AML-193 (cell line): ENCODE measurements at places on chromosomes 3 and 15.

DNA sequence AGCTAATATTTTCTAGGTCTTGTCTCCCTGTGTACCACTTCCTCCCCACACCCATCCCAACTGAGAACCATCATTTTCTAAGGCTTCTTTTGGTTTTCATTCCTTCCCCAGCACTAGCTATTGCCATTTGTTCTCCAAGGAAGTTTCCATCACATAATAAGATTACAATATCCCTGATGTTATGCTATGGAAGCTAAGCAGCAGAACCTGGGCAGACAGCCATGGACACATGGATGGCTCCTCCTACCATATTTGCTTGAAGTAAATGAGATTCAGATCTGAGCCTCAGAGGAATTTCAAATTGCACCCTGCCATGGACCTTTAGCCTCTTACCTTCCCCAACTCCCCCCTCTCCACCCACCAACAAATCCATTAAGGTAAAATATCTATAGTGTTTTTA lies 31.5 kb downstream of the GASK1A start:
- DNase-seq = no peak

- DNase-seq = peak; percentile 55
Observed at GRCh38 chr3:65342084-65342683, 654.4 kb upstream of the ADAMTS9 start.

- no peak for DNase-seq
Observed at GRCh38 chr3:48112813-48113212, 75.4 kb downstream of the CDC25A start.

GRCh38 chr15:64037966-64038365 lies 8.3 kb downstream of the DAPK2 start:
- no peak for DNase-seq

GRCh38 chr3:39187372-39188155 lies 4.8 kb downstream of the XIRP1 start:
- DNase-seq = no peak

DNA sequence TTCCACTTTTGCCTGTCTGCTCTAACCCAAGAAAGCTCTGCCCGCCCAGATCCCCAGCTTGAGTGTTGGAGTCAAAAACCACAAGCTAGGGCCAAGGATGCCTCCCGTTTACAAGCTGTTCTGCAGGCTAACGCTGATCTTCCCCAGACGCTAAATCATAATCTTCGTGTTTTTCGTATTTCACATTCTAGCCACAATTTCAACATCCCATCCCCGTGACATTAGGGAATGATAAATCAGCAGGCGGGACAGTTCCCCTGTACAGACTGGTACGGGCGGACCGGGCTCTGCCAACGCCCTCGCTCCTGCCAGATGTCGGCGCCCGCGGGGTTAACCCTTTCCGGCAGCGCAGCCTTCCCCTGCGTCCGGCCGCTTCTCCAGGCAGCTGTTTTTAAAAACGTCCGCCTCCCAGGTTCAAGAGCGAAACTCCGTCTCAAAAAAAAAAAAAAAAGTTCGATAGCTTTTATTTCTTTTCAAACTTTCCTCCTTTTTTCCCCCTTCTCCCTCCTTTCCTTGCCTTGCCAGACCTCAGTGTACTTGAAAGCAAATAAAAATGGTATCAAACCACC lies 81.0 kb upstream of the BNC1 start:
- no peak for DNase-seq

DNA sequence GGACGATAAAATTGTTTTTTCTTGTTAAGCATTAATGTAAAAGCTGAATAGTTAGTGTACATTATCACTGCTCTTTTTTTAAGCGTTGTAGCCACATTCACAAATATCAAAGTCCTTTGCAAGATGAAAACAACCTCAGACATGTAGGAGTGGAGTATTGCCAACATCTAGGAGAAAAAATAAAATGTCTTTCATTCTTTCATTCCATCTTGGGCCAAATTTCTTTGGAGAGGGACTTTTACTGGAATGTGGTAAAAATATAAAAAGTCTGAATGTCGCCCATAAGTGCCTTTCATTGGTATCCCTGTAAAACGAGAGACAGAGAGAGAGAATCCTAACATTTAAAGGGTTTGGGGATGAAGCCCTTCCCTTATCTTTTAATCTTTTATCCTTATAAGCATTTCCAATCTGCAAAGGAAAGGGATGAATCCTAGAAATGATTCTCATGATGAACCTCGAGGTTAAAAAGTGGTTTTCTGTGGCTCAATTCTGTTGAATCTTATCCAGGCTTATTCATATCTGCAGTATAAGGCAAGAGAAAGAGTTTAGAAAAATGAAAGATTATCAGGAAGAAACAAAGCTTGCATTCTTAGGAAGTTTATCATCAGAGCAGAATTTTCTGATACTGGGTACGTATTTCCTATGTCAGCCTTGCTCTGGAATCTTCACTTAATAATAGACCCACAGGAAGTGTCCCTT lies 1031.7 kb downstream of the MCTP2 start:
- DNase-seq = no peak

DNA sequence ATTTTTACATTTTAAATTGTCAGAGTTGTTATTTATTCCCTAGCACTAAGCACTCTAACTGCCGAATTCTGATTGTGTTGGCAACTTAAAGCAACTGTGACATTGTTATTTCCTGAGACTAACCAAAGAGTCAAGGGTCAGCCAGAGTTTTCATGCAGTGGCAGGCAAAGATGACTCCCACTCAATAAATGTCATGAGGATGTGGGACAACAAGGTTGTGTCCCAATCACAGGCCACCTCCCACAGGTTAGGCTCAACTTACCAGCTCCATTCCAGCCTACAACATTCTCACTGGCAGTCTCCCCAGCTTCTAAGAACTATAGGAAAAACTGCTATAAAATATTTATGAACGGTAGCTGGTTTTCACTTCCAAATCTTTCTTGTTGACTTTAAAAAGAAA lies 80.1 kb downstream of the RSL24D1 start:
- no peak for DNase-seq

DNA sequence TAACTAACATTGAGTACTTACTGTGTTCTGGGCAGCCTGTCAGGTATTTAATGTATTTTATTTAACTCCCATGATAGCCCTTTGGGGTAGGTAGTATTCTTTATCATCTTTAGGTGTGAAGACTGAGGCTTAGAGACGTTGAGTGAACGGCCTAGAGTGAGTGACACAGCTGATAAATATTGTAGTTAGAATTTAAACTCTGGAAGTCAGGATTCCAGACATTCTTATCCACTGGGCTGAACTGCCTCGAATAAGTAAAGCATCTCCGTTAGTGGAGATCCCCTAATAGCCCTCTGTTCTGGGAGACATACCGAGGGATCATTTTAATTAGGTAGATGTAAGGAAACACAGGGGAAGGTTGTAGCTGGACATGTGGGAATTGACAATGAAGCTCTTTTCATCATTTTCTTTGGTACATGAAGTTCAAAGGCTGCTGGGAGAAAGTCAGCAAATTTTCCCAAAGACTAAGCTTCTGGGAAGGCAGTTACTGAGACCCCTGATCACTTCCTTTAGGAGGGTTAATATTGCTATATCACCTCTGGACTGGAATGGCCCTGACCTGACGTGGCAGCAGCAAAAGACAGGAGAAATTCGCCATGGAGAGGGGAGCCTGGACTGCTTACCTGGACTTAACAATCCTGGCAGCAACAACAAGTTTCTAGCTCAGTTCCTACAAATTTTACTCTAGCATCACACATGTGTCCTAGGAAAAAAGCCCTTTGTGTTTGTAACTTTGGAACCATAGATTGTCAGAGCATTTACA lies 11.7 kb upstream of the PDCD6IP start:
- no peak for DNase-seq

GRCh38 chr15:90000186-90001001 lies 730 bp upstream of the ZNF710 start:
- DNase-seq = no peak

GRCh38 chr3:15283702-15284101 lies 48.7 kb downstream of the SH3BP5 start:
- DNase-seq = no peak
